ENCODE measurements at places on chromosomes 4 and X.

GRCh38 chrX:623599-624315 is 6.8 kb upstream of the SHOX start:
- no peak for DNase-seq

DNA sequence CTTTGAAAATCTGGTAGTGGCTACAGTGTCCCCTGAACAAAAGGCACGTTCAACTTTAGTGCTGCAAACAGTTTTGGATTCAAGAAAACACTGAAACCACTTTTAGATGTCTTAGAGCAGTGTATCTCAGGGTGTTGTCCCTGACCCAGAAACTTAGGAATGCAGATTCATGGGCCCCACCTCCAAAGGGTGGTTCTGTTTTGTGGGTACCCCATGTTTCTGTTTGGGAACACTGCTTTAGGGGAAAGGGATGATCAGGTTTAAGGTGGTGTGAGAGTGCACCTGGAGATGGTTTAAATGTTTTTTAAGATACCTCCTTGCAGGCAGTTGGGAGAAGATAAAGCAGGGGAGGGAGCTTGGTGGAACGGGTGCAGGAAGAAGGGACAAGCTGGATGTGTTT is 55.6 kb downstream of the JADE1 start:
- no peak for DNase-seq

DNA sequence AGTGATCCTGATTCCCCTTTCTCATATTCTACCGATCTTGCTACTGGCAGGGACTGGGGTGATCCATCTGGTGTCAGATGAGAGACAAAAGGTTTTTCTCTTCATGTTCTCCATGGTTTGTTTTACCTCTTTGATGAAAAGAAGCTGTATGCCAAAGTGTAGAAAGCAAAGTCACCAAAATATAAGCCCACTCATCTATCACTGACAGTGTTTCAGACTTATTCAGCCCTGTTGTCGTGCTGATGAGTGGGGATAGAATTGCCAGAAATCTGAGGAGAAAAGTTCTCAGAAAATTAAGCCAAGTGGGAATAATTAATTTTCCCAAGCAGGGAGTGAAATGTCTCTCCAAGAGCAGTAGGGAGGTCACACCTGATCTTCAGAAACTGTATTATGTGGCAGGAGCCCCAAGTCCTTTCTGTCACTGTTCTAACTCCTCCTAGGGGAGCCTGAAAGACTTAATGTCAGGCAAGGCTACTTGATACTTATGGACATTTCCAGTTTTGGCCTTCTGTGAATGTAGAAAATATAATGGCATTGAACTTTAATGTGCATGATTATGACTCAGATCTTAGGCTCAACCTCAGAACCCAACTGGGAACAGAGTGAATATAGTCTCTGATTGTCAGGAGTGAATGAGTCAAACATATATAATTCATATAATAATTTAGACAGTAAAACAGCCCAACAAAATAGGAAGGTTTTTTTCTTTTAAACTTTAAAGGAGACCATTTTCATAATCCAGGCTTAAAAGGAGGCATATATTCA is 298.1 kb downstream of the ANKRD50 start:
- no peak for DNase-seq

- no peak for DNase-seq
Observed at GRCh38 chrX:21487832-21488231, 113.6 kb downstream of the CNKSR2 start.

Measured in activated T-cell treated with anti-CD3 and anti-CD28 coated beads for 48 hours (primary cell).